NCI-H1930 (cell line): ENCODE measurements at places on chromosomes 7 and 10.

- DNase-seq: no peak
Observed at GRCh38 chr10:56116684-56117083, 244.4 kb downstream of the ZWINT start.

DNA sequence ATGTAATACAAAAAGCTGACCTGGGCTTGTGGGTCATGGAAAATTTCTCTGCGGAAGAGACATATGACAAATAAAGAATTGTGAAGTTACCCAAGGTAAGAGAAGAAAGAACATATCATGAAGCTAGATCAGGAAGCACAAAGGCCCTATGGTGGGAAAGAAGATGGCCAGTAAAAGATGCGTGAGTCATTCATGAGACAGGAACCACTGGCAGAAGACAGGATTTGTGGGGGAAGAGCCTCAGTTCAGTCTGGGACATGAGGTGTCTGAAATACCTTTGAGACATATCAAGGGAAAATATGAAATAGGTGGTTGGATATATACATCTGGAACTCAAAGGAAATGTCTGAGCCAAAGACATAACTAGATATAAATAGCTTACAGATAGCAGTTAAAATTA lies 27.7 kb upstream of the AMPH start:
- DNase-seq: no peak

GRCh38 chr7:42189535-42189934 lies 47.5 kb downstream of the GLI3 start:
- no peak for DNase-seq

- no peak for DNase-seq
Observed at GRCh38 chr10:62243647-62243997, 25.0 kb downstream of the RTKN2 start.
